Adipocyte (in vitro differentiated cells): ENCODE measurements at places on chromosomes 2 and 18.

- DNase-seq = peak; percentile 91
Measured at GRCh38 chr2:48131539-48132270, 225.4 kb upstream of the FBXO11 start.

GRCh38 chr2:53778536-53779162 is 8.1 kb downstream of the ASB3 start:
- no peak for DNase-seq

DNA sequence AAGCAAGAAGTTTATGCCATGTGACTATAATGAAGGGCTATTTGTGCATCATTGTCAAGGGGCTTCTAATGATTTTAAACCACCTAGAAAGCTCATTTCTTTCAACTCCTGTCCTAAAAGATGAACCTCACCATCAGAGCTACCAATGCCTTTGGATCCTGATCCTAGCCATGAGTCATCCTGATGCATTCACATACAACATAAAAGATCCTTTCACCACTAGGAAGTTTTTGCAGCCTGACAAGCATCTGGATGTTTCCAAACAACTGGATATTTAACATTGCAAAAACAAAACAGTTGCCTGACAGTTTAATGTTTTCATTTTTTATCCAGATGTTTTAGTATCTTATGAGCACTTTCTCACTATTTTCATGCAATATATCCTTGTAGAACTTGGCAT is 425.3 kb downstream of the MBD2 start:
- peak; percentile 71 for DNase-seq

DNA sequence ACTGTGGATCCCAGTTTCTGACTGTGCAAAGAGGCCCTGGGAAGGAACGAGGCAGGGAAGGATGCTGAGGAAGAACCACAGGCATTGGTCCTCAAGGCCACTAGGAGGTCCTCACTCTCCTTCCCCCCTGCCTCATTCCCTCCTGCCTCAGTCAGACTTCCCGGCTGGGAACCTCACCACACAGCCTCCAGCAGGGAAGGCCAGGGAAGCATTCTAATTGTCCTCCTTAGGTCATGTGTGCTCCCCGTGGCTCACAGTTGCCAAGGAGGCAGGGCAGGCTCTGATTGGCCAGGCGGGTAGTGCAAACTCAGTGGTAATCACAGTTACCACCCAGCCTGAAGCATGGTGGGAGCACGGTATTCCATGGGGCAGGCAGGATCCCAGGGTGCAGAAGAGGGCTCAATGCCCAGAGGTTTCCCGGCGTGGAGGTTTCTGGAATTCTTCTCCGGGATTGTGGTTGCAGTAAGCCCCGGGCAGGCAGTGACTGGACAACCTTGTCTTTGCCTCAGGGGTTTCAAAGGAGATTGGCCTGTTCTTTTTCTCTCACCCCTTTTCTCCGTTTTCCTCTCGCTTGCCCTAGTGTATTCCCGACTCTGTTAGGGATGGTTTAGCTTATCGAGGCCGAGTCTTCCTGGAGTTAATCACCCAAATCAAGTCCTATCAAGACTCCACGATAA is 27.1 kb downstream of the FER1L5 start:
- no peak for DNase-seq

DNA sequence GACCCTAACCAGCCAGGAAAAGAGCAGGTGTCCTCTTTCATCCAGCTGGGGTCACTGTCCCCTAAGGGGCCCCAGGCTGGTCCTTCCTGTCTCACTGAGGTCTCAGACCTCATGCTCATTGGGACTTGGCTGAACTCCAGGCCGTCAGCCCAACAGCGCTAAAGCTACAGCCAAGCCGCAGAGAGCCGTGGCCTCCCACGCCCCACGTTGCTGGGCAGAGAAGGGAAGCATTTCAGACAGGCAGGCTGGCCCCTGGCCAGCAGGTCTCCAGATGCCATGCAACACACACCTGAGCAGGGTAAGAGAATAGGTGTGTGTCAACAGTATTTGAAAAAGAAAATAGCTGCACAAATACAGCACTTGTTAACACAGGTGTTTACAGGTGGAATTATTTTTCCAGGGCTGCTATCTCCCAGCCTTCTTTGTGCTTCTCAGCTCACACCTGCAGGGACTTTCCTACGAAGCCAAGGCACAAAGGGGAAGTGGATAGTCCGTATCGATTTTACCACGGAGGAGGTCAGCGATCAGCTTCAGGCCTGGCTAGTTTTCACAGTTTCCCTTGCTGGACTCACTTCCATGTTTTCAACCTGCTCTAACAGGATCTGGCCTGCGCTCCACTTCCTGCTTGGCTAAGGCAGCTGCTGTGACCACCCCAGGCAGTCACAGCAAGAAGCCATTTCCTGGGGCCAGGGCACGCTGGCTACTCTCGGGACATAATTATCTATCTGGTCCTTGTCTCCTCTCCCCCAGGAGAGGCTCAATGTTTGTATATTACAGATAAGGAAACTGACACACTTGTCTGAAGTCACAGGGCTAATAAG is 156.1 kb upstream of the ID2 start:
- no peak for DNase-seq

GRCh38 chr2:123648016-123648415 is 377.1 kb upstream of the CNTNAP5 start:
- no peak for DNase-seq

DNA sequence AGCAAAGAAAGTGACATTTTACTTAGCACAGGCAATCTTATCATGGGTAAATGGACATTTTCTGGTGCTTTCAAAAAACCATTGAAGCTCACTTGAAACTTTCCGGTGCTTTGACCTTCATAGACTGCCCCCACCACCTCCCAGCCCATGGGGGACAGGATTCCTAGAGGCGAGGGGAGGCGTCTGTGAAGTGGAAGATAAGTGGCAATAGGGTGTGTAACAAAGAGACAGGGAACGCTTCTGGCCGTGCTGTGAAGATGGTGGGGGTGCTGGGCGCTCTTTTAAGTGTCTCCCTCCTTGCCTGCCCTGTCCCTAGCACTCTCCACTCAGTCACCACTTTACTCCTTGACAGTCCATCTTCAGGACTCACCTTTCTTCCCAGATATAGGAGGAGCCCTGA is 23.4 kb upstream of the GMPPA start:
- no peak for DNase-seq

GRCh38 chr2:10330700-10331026 is 28.0 kb downstream of the HPCAL1 start:
- no peak for DNase-seq

- DNase-seq = no peak
Measured at GRCh38 chr2:187495324-187495723, 47.3 kb upstream of the CALCRL start.

DNA sequence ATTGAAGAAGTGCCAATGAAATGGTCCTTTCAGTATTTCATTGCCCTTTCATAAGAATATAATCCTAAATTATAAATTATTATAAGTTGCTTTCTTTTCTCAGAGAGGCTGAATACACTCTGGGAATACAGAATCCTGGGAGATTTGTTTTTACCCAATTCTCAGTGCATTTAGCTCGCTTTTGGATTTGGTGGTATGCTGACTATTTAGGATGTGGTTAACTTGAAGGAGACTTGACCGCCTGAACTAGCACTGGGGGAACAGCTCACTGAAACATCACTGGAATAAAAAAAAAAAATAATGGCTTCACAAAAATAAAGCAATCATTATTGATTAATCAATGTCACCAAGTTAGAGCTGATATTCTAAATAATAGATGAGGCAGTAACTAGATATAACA is 10.2 kb downstream of the TNFAIP6 start:
- peak; percentile 60 for DNase-seq

DNA sequence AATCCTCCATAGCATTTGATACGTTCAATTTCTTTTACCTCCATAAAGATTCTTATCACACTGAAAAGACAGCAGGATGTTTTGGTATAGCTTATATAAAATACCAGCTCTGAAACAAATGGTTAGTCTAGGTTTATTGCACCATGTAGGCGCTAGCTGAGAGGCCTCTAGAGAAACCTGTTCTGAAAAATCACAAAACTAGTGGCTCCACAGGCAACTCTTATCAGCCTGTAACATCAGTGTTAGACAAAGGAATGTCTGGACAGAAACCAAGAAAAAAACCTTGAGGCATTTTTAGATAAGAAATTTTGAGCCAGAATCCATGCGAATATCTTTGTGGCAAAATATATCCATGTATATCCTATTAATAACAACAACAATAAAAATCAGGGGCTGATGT is 440.4 kb upstream of the MAP2 start:
- DNase-seq = no peak

DNA sequence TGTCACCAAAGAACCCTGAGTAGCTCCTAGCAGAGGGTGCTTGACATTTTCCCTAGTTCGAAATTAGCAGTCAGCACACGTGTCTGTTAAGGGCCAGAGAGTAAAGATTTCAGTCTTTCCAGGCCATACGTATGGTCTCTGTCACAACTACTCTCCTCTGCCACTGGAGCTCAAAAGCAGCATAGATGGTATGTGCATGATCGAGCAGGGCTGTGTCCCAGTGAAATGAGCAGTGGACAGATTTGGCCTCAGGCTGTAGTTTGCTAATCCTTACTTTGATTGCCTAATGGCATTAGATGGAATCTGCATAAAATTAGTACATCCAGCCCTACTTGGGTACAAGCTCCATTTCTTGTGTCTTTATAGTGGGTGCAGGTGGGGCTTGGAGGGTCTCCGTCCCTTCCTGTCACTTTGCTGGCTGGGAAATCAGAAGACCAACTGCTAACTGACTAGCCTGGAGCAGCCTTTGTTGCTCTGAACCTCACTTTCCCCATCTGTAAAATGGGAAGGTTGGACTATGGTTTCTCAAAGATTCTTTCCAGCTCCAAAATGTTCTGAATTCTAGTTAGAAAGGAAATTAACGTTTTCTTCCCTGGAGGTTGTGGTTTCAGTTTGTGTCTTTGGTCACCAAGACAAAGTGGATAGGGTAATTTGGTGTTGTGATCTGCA is 108.5 kb downstream of the GLI2 start:
- DNase-seq = peak; percentile 78

DNA sequence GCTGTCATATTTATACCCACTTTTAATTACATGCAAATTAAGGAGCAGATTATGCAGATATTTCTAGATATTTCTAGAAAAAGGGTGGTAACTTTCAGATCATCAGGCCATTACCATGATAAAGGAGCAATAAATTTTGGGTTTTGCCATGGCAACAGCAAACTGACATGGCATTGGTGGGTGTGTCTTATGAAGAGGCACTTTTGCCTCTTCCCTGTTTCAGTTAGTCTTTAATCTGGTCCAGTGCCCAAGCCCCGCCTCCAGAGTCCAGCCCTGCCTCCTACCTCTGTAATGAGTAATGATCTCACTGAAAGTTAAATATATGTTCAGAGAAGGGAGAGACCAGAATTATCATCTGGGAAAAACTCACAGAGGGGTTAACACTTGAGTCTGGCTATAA is 124.8 kb downstream of the SCG2 start:
- no peak for DNase-seq

- no peak for DNase-seq
Measured at GRCh38 chr2:202337151-202337550, 39.0 kb upstream of the BMPR2 start.

DNA sequence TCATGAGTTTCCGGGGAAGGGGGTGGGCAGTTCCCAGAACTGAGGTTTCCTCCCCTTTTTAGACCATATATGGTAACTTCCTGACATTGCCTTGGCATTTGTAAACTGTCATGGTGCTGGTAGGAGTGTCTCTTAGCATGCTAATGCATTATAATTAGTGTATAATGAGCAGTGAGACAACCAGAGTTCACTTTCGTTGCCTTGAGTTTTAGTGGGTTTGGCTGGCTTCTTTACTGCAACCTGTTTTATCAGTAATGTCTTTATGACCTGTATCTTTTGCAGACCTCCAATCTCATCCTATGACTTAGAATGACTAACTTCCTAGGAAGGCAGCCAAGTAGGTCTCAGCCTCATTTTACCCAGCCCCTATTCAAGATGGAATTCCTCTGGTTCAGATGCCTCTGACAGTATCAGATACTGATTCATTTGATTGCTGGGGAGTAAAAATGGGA is 447.3 kb downstream of the XIRP2 start:
- no peak for DNase-seq

GRCh38 chr2:32559136-32559535 is 68.7 kb upstream of the TTC27 start:
- DNase-seq = peak; percentile 62

DNA sequence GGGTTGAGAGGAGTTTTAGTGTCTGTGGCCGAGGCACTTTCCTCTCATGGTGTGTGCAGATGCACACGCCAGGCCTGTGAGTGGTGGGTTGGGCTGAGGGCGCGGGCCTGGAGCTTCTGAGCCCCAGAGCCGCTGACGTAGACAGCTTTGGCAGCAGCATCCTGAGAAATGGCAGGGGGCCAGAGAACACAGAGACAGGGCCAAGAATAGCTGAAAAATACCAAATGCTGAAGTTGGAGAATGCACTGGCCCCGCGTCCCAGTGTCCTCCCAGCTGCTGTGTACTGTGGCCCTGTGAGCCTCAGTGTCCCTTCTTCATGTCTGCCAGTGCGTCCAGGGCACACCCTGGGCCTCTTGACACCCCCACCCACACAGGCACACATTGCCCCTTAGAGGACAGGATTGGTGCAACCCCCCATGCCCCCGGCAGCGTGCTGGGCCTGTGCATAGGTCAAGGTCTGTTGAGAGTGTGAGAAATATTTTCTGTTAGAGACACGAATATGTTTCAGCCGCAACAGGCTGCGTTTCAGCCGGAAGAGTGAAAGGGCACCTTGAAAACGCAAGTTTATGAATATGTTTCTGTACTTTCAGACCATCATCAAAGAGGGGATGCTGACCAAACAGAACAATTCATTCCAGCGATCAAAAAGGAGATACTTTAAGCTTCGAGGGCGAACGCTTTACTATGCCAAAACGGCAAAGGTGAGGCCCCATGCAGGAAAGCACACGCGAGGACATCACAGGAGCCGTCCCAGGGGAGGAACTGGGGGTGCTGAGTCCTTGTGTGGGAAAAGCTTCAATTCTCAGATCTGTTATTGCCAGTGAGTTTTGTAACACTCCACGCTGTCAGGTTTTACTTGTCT is 33.6 kb downstream of the DGKD start:
- DNase-seq = peak; percentile 96

- DNase-seq = no peak
Measured at GRCh38 chr2:39975476-39976020, 196.5 kb upstream of the THUMPD2 start.

GRCh38 chr18:69945220-69946114 is 2.2 kb downstream of the CD226 start:
- DNase-seq = no peak

- DNase-seq = peak; percentile 29
Measured at GRCh38 chr2:134718023-134718816, 580 bp downstream of the TMEM163 start.

DNA sequence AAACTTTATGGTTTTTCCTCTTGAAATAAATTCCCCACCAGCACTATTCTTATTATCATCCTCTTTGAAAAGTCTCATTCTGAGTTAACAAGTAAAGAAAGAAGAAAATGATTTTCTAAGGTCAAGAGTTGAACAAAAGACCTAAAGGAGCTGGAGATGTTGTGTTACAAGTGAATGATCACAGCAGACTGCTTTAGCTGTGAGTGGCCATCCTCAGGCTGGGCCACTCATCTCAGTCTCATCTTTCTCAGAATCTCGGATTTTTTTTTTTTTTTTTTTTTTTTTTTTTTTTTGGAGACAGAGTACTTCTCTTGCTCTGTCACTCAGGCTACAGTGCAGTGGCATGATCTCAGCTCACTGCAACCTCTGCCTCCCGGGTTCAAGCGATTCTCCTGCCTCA is 133.3 kb downstream of the CDH2 start:
- no peak for DNase-seq
